ENCODE measurements at places on chromosomes 7 and 10.

GRCh38 chr10:26540601-26541000 lies 102.5 kb downstream of the APBB1IP start:
- no peak for DNase-seq

GRCh38 chr10:90805206-90805605 lies 52.6 kb downstream of the HTR7 start:
- DNase-seq = no peak

DNA sequence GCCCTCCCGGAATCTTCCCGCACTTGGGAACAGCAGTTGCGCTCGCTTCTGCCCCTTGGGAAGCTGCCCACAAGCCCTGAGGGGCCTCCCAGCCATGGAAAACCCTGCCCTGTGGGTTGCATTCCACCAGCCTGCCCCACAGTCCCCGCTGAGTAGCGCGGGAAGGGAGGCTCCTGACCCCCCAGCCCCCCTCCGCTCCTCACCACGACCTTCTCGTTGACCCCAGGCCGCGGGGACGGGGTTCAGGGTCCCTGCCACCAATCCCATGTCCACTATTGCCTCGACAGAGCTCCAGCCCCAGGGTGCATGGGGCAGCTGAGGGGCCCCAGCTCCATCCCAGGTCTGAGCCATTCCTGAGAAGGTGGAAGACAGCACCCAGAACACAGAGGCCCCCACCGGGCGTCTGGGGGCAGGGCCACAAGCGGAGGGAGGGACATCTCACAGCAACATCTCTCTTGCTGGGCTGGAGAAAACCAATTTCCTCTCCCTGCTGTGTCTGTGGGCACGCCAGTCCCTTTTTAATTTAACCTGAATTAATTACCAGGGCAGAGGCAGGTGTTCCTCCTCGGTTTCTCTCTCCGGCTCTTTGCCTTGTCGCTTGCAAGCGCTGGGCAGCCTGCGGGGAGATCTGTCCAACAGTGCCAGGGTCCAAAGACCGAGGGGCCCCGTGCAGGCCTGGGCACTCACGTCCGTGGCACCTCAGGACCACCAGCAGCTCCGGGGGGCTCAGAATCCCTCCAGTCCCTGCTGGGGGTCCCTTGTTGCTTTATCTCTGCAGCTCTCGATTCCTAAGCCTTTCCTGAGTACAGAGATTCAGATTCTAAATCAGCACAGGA lies 57.9 kb downstream of the FOXL3 start:
- peak; percentile 67 for DNase-seq

- DNase-seq = no peak
Measured at GRCh38 chr10:114623661-114624294, 34.3 kb downstream of the ABLIM1 start.

DNA sequence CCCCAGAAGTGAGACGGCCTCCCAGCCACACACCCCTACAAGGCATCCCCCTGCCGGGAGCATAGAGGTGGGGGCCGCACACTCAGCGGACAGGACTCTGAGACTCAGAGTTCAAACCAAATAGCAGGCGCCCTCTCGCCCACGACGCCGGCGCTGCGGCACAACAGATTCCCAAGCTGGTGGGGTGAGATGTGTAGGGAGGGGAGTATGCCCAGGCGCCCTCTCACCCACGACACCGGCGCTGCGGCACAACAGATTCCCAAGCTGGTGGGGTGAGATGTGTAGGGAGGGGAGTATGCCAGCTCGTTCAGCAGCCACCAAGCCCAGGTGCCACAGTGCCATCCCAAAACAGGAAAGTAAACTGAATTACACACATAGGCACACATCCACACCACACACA lies 64.7 kb downstream of the TCERG1L start:
- DNase-seq = no peak

DNA sequence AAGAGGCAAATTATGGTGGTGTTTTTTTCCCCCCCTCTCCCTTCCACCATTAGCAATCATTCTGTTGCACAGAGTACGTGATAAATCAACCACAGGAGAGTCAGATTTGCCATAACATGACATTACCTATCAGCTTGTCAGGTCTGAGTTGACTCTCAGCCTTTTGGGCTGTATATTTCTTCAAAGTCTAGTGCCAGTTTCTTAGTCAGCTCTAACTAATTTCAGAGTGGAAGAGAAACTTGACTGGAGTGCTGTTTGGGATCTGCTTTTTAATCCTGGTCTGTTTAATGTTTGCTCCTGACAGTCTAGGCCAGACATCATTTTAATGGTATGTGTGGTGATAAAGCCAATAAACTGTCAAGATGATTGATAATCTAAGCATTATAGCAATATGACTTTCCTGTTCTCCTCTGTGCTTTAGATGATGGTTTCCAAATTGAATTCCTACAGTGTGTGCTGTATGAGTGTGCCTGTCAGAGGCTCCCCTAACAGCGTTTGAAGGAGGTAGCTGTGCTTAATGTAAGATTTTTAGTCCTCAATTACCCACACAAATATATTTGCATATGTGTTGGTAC lies 76.9 kb downstream of the LRMDA start:
- no peak for DNase-seq

DNA sequence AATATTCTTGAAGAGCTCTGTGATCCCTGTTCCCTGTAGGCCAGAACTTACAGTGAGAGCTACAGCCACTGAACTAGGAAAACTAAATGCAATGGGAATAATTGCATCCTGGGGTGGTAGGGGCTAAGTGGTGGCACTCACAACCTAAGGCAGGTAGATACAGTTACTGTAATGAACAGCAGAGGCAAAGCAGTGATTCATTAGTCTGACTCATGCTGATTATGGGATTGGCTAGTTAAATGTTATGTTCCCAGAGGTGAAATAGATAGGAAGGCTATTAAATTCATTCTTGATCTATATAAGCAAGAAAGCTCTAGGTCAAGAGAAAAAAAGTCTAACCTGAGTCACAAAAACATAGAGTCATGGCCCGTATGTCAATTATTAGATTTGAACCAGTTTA lies 173.1 kb upstream of the MALRD1 start:
- no peak for DNase-seq

GRCh38 chr7:95715274-95715673 lies 57.1 kb upstream of the DYNC1I1 start:
- DNase-seq = no peak

- DNase-seq = no peak
Measured at GRCh38 chr7:72182036-72182435, 230.1 kb downstream of the CALN1 start.

GRCh38 chr7:47093320-47094234 lies 488.3 kb downstream of the TNS3 start:
- DNase-seq = no peak

GRCh38 chr10:59971915-59972314 lies 65.6 kb upstream of the CCDC6 start:
- DNase-seq = no peak

GRCh38 chr10:47421057-47421952 lies 37.2 kb upstream of the ZNF488 start:
- no peak for DNase-seq

DNA sequence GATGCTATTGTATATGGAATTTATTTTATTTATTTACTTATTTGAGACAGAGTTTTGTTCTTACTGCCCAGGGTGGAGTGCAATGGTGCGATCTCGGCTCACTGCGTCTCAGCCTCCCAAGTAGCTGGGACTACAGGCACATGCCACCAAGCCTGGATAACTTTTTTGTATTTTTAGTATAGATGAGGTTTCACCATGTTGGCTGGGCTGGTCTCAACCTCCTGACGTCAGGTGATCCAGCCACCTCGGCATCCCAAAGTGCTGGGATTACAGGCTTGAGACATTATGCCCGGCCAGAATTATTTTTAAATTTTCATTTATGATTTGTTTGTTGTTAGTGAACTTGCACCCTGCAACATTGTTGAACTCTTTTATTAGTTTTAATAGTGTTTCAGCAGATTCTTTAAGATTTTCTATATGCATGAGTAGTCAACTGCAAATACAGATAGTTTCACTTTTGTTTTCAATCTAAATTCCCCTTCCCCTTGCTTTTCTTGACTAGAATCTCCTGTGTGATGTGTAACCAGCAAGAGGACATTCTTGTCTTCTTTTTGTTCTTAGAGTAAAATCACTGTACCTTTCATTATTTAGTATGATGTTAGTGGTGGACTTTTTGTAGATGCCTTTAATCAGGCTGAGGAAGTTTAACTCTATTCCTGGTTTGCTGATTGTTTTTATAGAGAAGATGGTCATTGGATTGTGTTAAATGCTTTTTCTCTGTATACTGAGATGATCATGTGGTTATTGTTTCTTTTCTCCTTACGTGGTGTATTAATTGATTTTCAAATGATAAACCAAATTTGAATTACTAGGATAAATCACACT lies 27.8 kb downstream of the ZNF33A start:
- DNase-seq = no peak

DNA sequence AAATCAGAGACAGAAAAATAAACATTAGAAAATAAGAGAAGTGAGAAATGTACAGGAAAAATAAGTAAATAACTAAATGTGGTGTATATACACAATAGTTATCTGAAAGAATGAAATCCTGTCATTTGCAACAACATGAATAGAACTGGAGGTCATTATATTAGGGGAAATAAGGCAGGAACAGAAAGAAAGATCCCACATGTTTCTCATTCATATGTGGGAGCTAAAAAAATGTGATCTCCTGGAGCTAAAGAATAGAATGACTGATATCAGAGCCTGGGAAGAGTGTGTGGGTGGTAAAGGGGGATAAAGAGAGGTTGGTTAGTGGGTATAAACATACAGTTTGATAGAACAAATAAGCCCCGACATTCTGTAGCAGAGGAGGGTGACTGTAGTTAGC lies 27.3 kb downstream of the PLXDC2 start:
- no peak for DNase-seq

GRCh38 chr7:73354821-73355220 lies 26.9 kb downstream of the FKBP6 start:
- no peak for DNase-seq

- DNase-seq = no peak
Measured at GRCh38 chr7:112500619-112501018, 19.8 kb downstream of the LSMEM1 start.

- DNase-seq = no peak
Measured at GRCh38 chr7:94028768-94029167, 24.6 kb upstream of the BET1 start.

DNA sequence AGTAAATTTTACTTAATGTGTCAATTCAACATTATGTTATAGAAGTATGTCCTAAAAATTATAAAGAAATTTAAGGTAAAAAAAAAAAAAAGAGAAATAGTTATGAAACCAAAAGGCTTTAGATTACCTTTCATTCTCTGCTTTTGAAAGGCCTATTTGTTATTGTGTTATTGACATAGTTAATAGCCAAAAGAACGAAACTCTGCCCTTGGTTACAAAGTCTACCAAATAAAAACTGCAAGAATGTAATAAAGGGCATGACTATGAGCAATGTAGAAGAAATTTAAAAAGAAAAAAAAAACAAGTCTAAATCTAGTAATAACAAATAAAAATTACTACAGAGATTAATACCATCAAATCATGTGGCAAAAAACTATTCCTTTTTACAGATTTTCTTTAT lies 10.6 kb downstream of the ACBD5 start:
- no peak for DNase-seq

- DNase-seq = no peak
Measured at GRCh38 chr10:51302316-51302715, 228.0 kb downstream of the PRKG1 start.

DNA sequence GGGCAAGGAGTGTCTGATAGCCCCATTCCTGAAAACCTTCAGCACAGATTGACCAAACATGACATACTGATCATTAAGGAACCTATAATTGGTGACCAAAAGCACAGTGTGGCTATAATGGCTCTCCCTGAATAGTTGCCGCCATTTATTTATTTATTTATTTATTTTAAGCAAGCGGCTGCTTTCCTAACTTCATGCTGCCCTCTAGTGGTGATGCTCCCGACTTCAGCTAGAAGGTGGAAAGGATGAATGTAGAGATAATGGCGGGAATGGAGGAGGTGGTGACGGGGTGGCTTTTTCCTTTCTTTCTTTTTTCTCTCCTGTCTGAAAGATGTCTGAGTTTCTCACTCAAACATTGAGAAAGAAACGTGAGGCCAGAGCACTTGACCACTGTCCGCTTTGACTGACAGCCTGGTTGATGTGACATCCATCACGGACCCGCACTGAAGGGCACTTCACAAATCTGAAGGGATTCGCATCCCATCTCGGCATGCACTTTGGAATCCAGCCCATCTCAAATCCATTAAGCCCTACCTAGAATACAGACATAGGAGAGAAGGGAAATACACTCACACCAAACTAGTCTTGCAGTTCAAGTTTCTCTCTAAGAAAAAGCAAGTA lies 1090.1 kb downstream of the KCNMA1 start:
- DNase-seq = peak; percentile 85

DNA sequence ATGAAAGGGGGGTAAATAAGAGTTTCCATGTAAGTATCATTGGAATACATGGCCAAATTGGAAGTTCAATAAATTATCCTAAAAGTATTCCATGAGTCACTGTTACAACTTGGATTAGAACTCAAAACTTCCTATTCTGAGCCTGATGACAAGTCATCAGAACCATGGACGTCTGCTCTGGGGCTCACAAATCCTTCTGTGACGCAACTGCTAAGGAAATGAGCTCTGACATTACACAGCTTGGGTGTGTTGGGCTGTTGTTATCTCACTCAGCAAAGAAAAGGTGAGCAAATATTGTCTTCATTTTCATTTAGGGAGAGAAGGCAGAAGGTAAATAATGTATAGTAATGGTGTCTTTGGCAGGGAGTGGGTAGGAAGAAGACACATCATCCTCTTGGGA lies 214.8 kb upstream of the ADO start:
- DNase-seq = no peak

- no peak for DNase-seq
Measured at GRCh38 chr7:36977878-36978277, 253.6 kb upstream of the AOAH start.

DNA sequence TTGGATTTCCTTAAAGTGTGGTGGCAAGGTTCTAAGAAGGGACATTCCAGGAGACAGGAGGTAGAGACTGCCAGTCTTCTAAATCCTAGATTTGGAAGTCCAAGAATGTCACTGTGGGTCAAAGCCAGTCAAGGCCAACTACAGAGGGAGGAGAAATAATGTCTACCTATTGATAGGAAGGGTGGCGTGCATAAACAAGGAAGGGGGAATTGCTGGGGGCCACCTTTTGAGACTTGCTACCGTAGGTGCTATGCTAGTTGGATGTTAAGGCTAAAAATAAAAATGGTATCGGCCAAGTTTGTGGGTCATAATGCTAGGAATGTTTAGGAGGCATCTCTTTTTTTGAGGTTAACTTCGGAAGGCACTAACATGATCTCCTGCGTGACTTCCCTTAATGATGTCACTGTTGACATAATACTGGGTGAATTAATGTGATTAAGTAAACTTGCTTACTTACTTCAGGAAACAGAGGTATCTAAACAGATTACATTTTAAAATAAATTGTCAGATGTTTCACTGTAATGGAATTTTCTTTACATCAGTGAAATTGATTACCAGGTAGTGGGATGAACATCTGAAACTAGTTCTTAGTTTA lies 4.8 kb downstream of the BTRC start:
- DNase-seq = no peak

GRCh38 chr10:80701706-80702105 lies 164.0 kb downstream of the SH2D4B start:
- no peak for DNase-seq

DNA sequence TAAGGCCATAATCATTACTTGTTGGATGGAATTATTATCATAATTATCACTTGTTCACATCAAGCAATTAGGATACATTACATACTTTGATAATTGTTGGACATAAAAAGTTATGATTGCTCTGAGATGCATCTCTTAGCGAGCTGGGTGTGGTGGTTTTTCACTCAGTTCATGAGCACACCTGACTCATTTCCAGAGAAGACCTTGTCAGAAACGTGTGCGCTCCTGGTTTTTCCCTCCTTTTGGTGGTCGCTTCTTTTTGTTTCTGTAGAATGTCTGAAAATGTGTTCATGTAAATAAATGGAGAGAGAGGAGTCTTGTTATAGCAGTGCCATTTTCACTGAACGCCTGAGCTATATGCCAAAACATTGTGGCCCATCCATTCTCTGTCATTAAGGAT lies 141.3 kb downstream of the PAXIP1 start:
- DNase-seq = no peak

Measured in cerebellar cortex (tissue), 1 donor.